ENCODE measurements at places on chromosomes 3 and 15.

DNA sequence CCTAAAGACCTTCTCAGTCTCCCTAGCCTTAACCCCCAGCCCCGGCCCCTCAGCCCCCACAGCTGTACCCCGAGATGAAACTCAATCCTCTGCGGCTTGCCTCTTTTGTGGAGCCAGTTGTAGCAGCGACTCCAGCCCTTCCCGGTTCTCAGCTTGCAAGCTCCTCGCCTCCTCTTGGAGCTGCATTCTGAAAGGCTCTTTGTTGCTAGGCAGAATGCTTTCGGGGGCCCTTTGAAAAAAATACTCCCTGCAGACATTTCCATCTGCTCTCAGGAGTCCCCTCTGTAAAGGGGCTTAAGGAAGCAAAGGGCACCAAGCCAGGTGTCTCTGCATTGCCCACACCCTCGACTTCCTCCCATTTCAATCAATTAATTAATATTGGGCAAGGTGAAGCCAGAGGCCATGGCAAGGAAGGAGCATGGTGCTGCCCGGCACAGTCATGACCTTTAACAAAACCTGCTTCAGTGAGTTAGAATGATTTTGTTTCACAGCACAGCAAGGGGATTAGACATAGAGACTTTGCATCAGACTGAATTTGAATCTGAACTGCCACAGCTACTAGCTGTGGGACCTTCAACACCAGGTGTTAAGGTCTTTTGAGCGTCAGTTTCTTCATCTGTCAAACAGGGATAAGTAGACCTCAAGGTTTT lies 65.5 kb downstream of the SRGAP3 start:
- no peak for DNase-seq

- no peak for DNase-seq
These were observed 771.2 kb upstream of the ARRDC4 start for GRCh38 chr15:97189162-97189780.

- DNase-seq = peak; percentile 46
These were observed 2.2 kb downstream of the RPSA start for GRCh38 chr3:39408493-39409372.

DNA sequence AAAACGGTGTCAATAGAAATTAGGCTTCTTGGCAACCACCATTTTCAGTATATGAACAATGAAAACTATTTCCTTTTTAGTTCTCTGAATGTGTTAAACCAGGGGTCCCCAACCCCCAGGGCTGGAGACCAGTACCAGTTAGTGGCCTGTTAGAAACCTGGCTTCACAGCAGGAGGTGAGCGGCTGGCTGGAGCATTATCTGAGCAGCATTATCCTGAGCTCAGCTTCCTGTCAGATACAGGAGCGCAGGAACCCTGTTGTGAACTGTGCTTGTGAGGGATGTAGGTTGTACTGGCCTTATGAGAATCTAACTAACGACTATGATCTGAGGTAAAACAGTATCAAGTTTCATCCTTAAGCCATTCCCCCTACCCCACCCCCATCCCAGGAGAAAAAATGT lies 328.7 kb downstream of the ZBBX start:
- DNase-seq = no peak

DNA sequence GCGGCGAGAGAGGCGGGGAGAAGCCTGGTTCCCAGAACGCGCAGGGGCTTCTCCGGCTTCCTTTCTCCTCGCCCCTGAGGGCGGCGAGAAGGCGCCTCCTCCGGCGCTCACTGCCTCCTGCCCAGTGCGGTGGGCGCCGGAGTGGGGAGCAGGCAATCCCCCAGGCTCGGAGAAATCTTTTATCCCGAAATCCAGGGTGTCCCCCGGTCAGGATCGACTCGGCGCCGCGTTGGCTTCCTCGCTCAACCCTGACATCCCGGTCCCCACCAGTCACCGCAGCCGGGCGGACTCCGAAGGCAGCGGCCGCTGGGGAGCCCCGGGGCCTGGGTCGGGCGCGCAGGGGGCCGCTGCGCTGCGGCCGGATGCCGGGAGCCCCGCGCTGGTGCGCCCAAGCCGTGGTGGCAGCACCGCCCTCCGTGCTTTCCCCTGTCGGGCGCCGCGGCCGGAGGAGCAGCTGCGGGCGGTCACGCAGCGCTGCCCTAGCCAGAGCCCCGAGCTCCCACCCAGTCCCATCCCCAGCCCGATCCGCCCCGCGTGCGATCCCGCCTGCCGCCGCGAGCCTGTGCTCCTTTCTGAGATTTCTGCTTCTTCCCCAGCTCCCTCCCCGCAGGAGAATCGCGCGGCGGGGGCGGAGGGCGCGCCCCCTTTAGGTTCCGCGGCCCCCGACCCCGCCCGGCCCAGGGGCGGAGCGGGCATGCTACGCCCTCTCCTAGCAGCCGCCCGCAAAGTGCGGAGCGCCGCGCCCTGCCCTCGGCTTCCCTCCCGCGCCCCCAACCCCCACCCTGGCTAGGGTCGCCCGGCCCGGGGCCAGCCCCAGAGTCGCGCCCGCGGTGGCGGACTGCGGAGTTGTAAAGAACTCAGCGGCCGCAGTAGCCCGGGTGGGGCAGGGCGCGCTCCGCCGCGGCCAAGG lies 683 bp upstream of the CACNA2D3 start:
- DNase-seq = no peak

- DNase-seq = no peak
These were observed 202.6 kb downstream of the PDCD6IP start for GRCh38 chr3:34001022-34001421.

DNA sequence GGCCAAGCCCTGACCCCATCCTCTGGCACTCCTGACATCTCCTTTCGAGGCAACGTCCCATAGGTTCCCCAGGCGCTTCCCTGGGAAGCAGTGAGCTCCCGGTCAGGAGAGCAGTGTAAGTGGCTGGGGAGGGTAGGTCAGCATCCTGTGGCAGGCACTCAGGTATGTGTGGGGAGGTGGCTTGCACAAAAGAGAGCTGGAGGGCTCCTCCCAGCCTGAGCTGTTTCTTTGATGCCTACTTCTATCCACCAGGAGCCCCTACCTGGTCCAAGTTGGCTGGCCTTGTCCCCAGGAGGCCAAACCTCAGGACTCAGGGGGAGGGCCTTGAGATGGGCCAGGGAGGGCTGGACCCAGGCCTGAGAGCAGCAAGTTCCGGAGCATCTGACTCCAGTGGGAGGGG lies 31.7 kb upstream of the LINGO1 start:
- DNase-seq = no peak

- DNase-seq = no peak
These were observed 307.7 kb downstream of the IL5RA start for GRCh38 chr3:2802429-2802828.

GRCh38 chr3:26825454-26825853 lies 202.9 kb downstream of the LRRC3B start:
- DNase-seq = no peak

DNA sequence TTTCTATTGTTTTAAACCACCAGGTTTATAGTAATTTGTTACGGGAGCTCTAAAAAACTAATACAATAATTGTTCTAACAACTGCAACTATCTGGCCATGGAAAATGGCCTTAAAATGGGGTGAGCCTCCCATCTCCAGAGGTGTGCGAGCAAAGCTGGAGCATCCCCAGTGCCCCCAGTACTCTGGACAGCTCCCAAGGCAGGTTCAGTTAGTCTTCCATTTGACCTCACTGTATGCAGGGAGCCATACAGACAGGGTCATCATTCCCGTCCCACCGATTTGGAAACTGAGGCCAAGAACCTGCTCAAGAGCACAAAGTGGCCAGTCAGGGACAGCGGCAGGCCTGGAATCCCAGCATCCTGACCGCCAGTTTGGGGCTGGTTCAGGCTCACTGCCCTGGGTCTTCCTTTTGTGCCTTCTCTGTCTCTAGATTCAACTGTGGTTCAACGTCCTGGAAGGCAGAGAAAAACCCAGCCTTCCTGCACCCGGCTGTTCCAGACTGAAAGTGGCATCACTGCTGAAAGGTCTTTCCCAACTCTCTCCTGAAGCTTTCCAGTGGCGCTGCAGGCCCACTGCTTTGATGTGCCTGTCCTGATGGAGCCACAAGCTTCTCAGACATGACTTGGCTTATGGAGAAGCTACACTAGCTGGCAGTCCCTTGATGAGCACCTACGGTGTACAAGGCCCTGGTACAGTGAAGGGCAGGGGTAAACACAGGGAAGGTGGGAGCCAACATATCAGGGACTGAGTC lies 76.6 kb upstream of the LINGO1 start:
- DNase-seq = no peak

DNA sequence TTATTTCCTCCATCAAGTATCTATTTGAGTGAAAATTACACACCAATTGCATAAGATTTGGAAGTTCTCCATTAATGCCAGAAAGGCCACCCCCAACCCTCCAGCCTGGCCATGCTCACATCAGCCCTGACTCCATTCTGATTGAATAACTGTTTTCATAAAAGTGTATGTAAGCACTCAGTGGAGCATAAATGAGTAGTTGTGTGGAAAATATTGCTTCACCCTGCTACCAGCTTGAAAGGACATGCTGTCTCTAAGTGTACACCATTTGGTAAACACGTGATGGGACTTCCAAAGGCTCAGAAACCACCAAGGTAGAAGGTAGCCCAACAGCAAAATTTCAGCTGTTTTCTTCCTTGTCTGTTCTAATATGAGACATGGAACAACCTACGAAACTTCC lies 393.8 kb downstream of the ZNF385D start:
- no peak for DNase-seq

GRCh38 chr3:2920103-2920502 lies 190.1 kb downstream of the IL5RA start:
- DNase-seq = no peak

DNA sequence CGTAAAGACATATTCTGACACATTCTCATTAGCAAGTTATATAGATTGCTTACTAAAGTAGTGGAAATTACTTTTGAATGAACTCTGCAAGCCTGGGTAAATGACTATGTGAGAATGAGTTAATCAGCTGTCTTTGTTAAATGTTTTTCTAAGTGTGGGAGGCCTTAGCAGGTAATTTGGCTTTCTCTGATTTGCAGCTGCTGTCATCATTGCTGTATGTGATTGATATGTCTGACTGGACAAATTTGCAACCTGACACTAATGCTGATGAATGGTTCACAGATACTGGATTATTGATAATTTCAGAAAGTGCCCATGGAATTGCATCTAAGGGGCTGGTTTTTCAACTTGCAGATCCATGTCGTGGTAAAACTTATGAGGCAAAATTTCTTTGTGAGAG lies 372.2 kb upstream of the SGO1 start:
- DNase-seq = no peak

DNA sequence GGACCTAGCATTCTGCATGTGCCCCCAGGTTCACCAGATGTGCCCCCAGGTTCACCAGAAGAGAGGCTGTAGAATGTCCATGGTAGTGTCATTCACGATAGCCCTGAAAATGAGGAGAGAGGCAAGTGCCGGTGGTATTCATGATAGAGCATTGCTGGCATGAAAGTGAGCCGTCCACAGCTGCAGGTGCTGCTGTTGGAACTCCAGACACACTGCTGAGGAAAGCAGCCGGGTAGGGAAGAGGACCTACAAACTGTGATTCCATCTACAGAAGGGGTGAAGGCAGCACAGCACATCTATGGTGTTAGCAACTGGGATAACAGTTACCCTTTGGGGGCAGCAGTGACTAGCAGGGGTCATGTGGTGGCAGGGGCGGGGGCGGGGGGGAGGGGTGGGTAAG lies 125.0 kb upstream of the PLXNA1 start:
- DNase-seq = no peak

- no peak for DNase-seq
These were observed 14.1 kb downstream of the ZXDC start for GRCh38 chr3:126461450-126462070.

GRCh38 chr3:171935261-171936123 lies 92.3 kb downstream of the TMEM212 start:
- no peak for DNase-seq

- DNase-seq = no peak
These were observed 197.1 kb downstream of the UACA start for GRCh38 chr15:70566047-70566835.

- no peak for DNase-seq
These were observed 29.5 kb upstream of the MGA start for GRCh38 chr15:41630616-41631217.

GRCh38 chr3:182165234-182165633 lies 453.5 kb downstream of the SOX2 start:
- no peak for DNase-seq

DNA sequence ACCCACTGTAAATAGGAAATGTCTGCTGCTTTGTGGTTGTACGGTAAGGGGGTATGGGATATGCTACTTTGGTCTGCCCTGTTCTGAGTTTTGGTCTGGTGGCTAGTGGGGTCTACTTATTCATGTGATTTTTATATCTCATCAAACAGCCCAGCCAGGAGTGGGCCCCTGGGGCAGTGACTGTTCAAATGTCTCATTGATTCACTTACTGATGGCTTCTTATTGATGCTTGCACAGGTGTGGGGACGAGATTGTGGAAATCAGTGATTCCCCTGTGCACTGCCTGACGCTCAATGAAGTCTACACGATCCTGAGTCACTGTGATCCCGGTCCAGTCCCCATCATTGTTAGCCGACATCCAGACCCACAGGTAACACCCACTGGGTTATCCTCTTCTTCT lies 38.5 kb downstream of the STARD5 start:
- DNase-seq = no peak

DNA sequence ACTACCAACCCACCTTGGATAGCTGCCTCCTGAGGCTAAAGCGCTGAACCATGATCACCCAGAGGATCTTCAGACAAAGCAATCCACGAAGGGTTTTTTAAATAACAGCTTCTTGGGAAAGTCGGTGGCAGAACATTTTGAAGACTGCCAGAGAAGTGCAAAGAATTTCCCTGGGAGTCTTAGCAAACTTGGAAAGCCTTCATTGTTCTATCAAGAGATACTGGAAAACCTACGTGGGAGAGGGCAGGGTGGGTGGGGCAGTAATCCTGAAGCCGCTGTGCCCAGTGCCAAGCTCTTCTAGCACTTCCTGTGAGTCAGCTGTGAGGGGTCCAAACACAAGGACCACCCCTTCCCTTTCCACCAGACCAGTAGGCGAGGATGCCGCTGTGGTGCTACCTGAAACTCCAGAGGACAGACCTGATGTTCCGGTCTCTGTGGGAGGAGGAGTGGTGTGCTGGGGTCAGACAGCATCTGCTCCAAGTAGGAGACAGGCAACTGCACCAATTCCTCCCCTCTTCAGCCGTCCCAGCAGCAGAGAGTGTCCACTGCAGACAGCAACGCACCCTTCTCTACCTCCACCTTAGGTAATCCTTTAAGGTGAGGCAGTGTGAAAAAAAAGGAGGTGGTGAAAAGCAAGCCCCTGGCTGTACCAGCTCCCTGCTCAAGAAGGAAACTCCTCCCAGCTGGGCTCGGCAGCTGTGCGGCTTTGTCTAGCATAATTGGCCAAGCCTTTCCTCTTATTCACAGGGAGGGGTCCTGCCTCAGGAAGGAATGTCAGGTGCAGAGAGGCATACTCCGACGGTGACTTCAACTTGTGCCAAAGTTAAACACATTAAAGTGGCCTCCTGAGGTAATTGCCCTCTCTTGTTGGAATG lies 99.0 kb downstream of the TMCC1 start:
- DNase-seq = peak; percentile 1

GRCh38 chr3:69488026-69488425 lies 102.1 kb upstream of the FRMD4B start:
- DNase-seq = no peak

DNA sequence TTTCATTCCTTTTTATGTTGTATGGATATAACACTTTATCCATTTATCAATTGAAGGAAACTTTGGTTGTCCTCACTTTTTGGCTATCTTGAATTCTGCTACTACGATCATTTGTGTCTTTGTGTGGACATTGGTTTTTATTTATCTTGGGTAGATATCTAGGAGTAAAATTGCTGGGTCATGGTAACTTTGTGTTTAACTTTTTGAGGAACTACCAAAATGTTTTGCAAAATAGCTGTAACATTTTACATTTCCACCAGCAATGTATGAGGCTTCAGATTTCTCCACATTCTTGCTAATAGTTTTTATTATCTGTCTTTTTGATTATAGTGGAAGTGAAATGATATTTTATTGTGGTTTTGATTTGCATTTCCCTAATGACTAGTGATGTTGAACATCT lies 55.6 kb downstream of the TLNRD1 start:
- no peak for DNase-seq

- DNase-seq = no peak
These were observed 26.4 kb upstream of the GABPB1 start for GRCh38 chr15:50381438-50381837.

All from activated naive CD8-positive, alpha-beta T cell treated with anti-CD3 and anti-CD28 coated beads for 36 hours (primary cell).